ENCODE measurements at places on chromosomes 13 and 19.

GRCh38 chr13:43114504-43114903, 91.1 kb downstream of the DNAJC15 start:
- no peak for DNase-seq

DNA sequence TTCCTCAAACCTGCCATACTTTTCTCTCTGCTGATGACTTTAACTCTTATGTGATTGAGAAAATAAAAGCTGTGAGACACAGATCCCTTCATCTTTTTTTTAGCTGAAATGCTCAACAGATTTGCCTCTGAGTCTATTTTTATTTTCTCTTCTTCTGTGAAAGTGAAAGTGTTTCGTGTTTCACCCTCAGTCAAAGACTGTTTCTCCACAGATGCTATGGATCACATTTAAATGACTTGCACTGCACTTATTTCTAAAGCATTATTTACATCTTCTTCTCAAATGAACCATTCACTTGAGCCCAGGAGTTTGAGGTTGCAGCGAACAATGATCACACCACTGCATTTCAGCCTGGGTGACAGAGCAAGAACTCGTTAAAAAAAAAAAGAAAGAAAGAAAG, 890.1 kb upstream of the PCDH20 start:
- DNase-seq: no peak

DNA sequence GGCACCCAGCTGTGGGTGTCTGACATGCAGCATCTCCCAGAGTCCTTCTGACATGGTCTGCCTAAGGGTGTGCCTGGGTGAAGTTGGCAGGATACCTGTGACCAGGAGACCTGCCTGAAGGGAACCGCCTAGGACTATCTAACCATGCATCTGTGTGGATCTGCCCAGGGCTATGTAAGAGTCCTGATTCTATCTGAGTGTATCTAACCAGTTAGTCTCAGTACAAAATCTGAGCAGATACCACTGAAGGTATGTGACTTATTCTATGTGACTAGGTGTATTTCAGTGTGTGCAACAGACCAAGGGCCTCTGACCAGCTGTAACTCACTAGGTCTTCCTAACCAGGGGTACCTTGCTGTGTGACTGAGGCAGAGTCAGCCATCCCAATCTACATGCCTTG, 28.2 kb upstream of the FBL start:
- DNase-seq: no peak

DNA sequence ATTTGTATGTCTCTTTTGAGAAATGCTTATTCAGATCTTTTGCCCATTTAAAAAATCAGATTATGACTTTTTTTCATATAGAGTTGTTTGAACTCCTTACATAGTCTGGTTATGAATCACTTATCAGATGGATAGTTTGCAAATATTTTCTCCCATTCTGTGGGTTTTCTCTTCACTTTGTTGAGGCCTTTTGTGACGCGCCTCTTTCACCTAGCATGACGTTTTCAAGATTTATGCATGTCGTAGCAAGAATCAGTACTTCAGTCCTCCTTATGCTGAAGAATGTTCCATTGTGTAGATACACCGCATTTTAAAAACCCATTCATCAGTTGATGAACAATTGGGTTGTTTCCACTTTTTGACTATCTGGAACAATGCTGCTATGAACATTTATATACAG, 13.4 kb downstream of the PABPC3 start:
- no peak for DNase-seq

- DNase-seq: no peak
These were observed 118.1 kb upstream of the FNDC3A start for GRCh38 chr13:48857576-48857975.

DNA sequence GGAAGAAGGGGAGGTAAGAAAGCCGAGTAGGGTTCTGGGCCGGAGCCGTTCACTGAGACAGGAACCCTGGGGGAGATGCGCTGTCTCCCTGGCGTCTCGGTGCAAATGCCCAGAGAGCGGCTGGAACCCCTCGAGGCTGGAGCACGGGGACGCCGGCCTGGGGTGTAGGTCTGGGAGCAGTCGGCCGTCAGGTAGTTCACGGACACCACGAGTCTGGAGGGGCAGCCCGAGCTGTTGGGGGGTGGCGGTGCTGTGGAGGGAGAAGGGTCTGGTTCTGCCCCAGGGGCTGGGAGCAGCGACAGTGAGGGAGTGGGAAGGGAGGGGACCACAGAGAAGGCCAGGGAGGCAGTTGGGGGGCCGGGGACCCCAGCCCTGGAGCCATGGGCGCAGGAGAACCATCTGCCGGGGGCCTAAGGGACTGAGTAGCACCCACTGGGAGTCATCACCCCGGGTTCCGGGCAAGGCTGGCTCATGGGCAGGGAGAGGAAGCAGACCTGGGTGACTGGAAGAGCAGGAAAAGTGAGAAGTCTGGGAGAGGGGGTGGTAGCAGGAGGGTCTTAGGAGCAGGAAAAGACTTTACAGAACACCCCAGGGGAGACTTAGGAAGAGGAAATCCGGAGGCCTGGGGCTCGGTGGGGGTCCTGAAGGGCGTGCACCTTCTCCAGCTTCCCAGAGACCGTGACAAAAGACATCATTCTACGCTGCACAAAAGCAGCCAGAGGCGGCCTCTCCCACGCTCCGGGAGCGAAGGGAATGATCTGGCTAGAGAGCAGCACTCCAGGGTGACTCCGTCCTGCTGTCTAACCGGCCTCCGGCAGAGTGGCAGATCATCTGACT, 173.1 kb upstream of the SOX1 start:
- no peak for DNase-seq

DNA sequence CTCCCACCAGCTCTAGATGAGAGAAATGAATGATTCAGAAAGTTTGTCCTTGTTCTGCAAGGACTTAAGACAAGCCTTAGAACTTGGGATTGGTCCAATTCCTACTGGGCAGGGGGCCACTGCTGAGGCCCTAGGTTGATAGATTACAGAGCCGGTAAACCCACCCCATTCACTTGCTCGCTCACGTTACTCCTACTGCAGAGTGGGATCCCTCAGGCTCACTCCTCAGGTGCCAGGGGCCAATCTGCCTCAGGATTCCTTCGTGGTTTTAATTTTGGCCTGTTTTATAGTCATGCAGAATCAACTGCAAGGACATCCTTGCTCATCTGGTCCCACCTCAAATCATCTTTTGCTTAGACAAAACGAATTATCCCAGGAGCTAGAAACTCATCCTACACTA, 59.0 kb downstream of the SERP2 start:
- no peak for DNase-seq

GRCh38 chr13:98803111-98803561, 50.7 kb upstream of the SLC15A1 start:
- DNase-seq: no peak

- no peak for DNase-seq
These were observed 84.8 kb downstream of the DCT start for GRCh38 chr13:94394723-94395122.

DNA sequence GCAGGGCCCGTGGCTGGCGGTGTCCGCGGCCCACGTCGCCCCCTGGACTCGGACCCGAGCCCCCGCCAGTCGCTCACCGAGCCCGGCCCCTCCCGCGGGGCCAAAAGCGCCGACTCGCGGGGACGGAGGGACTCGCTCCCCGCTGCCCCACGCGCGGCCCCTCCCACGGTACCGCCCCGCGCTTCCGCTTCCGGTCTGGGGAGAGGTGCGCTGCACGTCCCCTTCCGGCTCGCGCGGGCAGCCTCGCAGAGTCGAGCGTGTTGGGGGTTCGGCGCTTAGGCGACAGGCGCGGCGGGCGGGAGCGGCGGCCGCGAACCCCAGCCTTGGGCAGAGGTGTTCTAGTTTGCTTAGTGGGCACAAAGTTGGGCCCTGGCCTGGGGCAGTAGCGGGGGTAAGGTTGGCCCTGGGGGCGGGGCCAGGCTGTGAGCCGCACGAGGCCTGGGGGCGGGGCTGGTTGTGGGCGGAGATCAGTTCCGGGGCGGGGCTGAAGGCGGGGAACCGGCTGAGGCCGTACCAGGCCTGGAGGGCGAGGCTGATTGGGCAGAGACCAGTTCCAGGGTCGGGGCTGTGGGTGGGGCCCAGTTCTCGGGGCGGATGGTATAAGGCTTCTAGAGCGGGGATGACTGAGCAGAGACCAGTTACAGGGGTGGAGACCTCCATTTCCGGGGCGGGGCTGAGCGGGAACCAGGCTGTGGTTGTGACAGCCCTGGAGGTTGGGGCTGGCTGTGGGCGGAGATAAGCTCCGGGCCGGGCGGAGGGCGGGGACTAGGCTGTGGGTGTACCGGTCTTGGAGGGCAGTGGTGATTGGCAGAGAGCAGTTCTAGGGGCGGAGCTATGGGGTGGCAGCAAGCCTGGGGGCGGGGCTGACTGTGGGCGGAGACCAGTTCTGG, at the start of the genes MBD3L1 and ZNF558:
Gene MBD3L1 (plus strand): TSS at position 246 of the 890 bp plus-strand sequence. CDS start 10,302 bp downstream, outside the sequence.
Gene ZNF558 (minus strand): TSS at position 173 of the 890 bp plus-strand sequence. CDS start 9,645 bp downstream, outside the sequence.
- peak; percentile 100 for DNase-seq

DNA sequence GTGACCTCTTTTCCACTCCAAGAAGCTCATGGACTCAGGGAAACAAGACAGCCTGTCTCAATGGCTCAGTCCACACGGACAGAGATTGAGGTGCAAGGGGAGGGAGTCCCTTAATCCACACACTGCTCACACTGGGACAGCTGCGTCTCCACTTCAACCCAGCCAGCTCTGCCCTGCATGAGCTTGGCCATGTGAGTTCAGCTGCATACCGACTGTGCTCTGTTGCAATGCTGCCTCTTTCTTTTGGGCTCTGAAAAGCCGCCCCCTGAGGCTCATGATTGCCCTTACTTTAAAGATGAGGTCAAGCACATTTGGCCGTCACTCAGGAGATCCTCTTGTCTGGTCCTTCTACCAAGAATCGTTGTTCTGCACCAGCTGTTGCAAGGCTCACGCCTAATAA, 64.8 kb upstream of the KCTD15 start:
- no peak for DNase-seq

DNA sequence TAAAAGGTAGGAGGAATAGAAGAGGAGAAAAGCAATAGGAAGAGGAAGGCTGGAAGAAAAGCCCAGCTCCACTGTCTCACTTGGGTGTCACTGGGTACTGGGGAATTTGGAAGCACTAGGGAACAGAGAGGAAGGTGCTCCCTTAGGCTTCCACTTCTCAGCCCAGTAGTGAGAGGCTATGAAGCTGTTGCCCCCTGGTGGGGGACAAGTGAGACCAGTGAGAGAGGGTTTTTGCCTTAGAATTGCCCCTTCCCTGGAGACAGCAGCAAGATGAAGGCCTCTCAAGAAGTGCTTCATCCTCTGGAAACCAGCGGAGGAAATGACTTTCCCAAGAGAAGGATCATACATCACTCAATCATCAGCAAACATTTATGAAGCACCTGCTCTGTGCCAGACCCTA, 4.7 kb upstream of the ZNF606 start:
- DNase-seq: no peak

DNA sequence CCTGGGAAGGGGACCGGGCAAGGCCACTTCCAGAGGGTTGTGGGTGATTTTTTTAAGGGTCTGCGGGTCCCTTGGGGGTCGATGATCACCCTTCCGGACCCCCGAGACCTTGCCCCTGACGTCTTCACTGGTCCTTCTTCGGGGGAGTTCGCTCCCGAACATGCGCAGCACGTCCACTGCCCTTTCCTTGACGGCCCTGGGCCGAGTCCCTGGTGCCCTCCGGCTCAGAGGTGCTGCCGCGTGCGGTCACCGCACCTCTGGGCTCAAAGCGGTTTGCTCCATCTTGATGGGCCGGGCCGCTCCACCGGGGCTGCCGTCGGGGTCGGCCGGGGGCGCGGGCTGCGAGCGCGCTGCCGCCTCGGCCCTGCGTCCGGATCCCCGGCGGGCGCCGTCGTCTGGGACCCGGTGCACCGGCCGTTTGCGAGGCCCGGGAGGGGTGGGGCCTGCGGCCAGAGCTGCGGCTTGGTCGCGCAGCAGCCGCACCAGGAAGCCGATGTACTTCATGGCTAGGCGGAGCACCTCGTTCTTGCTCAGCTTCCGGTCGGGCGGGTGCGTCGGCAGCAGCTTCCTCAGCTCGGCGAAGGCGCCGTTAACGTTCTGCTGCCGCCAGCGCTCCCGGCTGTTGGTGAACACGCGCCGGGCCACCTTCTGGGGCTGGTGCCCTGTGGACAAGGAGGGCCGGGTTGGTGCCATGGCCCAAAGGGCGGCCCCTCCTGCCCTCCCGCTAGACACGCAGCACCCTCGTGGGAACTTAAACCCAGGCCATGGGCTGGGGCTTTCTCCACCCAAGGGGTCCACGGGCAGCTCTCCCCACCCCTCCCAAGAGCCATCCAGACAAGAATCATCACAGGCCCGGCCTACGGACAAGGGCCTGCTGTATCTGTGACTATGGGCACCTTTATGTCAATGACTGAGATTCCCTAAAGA, 3.3 kb downstream of the LYL1 start:
- peak; percentile 84 for DNase-seq

DNA sequence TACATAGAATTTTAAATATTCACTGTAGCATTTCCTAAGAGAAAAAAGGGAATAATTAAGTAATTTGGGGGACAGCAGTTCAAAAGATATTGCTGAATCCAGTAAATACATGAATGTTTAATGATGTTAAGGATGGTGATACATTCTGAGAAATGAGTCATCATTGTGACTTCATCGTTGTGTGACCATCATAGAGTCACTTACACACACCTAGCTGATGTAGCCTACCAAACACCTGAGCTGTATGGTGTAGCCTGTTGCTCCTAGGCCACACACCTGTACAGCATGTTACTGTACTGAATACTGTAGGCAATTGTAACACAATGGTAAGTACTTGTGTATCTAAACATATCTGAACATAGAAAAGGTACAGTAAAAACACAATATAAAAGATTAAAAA, 34.8 kb downstream of the ATP7B start:
- no peak for DNase-seq

- DNase-seq: no peak
These were observed 9.4 kb downstream of the C19orf12 start for GRCh38 chr19:29705706-29706105.

DNA sequence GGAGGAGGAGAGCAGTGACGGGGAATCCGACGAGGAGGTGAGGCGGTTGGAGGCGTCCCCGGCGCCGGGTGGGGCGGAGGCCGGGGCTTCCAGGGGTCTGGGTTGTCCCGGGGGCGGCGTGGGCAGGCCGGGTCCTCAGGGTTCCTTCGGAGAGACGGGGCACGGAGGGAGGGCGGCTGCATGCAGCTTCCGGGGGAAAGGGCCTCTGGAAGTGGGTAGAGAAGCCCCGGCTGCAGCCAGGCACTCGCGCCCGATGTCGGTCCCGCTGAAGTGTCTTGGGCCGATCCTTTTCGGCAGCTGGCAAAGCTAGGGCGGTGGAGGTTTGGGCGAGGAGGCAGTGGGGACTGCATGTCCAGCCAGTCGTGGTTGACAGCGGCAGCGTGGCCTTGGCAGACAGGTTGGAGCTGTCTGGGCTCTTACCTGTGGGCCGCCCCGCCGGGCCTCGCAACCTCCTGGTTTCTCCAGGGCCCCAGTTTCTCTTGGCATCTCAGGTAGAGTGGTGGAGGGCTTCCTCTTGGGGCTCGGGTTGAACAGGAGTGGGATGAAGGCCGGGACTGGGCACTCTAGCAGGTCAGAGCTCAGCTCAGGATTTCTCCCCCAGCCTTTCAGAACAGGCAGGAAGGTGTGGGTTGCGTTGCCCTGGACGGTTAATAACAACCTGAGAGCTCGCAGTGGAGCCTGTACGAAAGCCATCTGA, 690 bp downstream of the KMT2B start:
- peak; percentile 54 for DNase-seq

GRCh38 chr19:45758921-45759320, 10.1 kb downstream of the SIX5 start:
- no peak for DNase-seq
